Fibroblast of the aortic adventitia (primary cell): ENCODE measurements at places on chromosomes 4 and X.
A peak's percentile ranks its signal among the peaks of the same experiment; 100 is the strongest.

DNA sequence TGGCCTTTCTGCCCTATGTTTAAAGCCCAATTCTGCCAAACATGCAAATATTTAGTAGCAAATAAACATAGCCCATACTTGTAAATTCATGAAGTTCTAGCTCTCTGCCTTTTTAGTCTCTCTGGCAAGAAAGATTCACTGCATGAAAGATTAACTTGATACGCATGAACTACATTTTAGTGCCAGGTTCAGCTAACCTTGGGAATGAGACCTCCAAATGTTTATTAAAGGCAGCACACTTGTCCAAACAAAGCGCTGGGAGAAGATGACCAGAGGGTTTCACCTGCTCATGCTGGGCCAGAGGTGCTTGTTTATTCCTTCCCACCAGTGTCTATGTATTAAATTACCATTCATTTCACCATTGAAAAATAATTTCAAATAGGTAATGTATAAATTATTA lies 44.5 kb upstream of the IL1RAPL1 start:
- DNase-seq: no peak

DNA sequence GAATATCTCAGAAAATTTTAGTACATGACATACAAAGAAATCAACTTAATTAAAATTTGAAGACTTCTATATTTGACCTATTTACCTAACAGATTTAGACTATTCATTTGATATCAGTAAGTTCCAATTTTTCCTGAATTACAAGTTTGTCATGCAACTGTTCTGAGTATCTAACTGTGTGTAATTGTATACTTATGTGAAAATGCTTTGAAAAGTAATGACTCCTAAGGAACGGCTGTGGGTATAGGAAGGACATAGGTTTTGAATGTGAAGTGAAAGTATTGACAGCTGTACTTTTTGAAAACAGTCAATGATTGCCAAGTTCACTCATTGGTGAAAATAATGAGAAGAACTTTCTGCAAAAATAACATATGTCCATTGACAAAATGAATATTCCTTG lies 2.9 kb downstream of the GRIA2 start:
- no peak for DNase-seq

GRCh38 chr4:154231806-154232478 lies 259.7 kb downstream of the DCHS2 start:
- no peak for DNase-seq

GRCh38 chr4:58602731-58603359 lies 1492.7 kb upstream of the IGFBP7 start:
- DNase-seq: no peak

DNA sequence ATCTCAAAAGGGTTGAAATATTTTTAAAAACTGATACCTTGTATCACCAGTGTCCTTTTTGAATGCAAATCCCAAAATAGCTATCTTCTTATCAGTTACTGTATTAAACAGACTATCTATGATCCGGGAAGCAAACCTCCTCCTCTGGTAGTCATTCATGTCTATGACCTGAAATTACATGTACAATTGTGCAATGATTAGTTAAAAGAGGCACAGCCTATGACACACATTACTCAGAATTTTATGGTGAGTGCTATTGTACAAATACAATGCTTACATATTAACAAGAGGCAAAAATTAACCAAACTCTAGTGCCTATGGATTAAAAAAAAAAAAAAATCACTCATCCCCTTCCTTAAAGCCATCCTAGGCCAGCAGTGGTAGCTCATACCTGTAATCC lies 21.7 kb downstream of the UGDH start:
- DNase-seq: no peak

DNA sequence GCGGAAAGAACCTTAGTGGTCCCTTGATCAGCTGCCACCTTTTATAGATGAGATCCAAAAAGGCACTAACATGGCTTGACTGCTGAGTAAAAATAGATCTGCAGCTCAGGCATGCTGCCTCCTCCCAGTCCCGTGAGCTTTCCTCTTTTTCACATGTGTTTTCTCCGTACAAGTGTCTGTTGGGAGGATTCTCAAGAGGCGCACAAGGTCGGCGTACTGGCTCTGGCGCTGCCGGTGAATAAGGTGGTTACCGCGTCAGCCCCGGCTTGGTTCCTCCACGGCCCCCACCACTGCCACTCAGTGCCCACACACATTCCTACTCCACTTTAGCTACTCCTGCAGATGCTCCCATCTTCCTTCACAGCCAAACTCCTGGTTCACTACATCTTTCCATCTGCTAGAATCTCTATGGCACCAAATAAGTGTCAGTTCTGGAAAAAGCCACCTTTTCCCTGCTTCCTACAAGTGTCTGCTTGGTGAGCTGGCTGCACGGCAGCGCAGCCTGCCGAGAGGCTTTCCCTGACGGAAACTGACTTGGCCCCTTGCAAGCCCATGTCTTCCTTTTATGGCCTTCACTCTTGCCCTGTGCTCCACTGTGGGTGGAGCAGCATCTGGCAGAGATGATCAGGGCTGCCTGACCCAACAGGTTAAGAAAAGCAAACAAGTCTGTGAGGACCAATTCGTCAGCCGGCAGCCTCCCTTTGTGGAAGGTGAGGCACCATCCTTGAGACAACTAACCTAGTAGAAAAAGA lies 99.8 kb downstream of the KLHL8 start:
- DNase-seq: peak; percentile 54

DNA sequence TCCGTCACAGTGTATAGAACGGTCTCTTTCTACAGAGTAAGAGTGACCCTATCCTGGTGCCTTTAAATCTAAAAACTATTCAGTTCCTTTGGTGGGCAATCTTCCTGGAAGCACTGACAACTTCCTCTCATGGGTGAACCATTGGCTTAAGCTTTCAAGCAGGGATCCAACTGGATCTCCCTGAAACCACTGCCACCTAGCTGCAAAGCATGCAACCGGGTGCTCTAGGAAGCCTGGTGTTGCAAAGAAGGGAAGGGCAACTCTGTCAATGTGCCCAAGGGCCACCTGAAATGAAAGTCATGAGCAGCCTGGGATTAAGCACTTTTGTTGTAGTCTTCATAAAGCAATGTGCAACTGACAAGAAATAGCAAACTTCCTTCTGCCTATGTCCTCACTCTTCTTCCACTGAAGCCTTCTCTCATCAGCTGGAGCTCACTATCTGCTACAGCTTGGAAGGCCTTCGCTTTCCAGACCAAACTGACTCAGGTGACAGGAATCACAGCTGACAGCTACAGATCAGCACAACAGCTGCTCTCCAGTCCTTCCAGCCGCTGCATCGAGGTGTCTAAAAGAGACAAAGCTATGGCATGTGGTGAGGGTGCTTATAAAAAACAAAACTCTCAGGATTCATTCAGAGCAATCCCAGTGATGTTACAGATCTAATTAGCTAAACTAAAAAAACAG lies 46.1 kb downstream of the SETD7 start:
- DNase-seq: no peak
